Left hindlimb (tissue), 1 donor: ENCODE measurements at places on chromosomes 2 and 18.

DNA sequence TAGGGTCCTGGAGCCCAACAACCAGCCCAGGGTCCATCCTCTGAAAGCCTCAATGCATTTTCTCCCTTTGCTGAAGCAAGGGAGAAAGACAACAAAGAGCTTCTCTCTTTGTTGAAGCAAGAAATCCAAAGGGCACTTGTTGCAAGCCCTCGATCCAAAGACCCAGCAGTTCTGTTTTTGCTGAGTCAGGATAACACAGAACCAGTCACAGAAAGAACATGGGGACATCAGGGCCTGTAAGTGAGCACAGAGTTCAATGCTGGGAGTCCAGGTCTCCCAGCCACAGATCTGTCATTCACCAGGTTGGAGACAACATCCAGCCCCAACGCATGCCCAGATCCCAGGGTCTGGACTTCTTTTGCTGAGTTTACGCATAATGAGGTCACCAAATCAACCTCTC, 315.8 kb upstream of the KLHL29 start:
- no peak for DNase-seq

GRCh38 chr18:58024139-58024538, 19.9 kb upstream of the NEDD4L start:
- DNase-seq: no peak

GRCh38 chr2:16554060-16554583, 111.5 kb downstream of the CYRIA start:
- no peak for DNase-seq

GRCh38 chr2:102983786-102984185, 222.0 kb downstream of the TMEM182 start:
- DNase-seq: no peak

GRCh38 chr2:60433018-60433596, 120.3 kb downstream of the BCL11A start:
- DNase-seq: no peak

DNA sequence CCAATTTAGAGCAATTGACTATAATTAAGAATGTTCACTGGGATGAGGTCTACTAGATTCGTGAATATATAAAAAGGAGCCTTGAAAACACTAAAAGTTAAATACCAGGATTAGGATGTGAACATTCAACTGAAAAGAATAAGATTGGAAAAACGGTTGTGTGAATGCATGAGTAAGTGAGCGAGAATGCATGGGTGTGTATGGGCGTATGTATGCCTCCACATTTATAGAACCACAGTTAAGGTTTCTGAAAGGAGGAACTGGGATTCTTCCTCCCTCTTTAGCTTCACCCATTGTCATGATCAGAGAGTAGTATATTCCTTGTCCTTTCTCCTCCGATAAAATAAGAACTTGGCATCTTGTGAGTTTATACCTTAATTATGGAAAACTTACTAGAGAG, 151.1 kb upstream of the UBE2E3 start:
- DNase-seq: no peak

GRCh38 chr2:67641312-67642045, 244.3 kb downstream of the ETAA1 start:
- DNase-seq: no peak

GRCh38 chr18:39232490-39232889, 1666.9 kb upstream of the CELF4 start:
- no peak for DNase-seq

DNA sequence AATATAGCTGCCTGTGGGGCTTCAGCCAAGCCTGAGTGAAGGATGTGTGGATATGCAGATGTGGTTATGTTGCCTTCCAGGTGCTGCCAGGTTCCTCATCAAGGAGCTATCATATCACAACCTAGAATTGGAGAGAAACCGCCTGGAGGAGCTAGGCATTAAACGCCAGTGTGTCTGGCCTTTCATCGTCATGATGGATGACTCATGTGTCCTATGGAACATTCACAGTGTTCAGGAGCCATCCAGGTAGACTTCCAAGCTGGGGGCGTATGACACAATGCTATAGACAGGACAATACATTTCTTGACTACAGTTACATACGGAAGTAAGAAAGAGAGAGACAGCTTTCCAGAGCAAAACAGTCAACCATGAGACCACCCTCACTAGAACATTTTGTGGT, 86.8 kb downstream of the ESCO1 start:
- no peak for DNase-seq

DNA sequence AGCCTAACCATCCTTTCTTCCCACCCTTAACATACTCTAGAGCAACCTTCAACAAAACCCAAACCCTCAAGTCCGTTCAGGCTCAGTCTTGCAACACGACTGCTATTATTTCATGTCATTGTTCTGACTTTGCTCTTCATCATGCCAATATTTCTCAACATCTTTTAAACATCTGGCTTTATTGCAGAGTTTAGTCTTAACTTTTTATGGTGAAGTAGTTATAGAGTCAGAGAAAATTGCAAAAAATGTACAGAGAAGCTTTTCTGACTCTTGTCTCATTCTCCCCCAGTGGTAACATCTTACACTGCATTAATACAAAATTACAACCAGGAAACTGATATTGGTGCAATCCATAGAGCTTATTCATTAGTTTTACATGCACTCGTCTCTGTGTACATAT, 3.9 kb downstream of the MARCO start:
- DNase-seq: no peak

- DNase-seq: no peak
These were observed 246.6 kb downstream of the EIPR1 start for GRCh38 chr2:3130889-3131635.

- no peak for DNase-seq
These were observed 289.6 kb downstream of the PARD3B start for GRCh38 chr2:204834716-204835384.

DNA sequence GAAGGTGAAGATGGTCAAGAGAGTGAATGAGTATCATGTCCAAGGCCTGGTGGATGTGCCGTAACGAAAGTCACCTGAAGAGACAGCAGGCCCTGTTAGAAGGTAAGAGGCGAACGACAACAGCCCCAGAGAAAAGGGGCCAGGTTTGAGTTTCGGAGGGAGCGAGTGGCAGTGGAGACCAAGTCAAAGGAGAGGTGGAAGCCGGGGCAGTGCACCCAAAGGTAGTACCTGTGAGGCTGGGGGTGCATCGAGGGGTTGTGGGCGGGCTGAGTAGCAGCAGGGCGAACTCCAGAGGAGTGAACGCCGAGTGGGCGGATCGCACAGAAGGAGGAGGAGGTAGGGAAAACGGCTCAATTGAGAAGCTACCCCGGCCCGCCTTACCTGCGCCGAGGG, 358 bp downstream of the USP37 start:
- no peak for DNase-seq

- no peak for DNase-seq
These were observed 155.1 kb upstream of the RASGRP3 start for GRCh38 chr2:33321236-33321771.

- DNase-seq: no peak
These were observed 14.5 kb downstream of the ZNF638 start for GRCh38 chr2:71346065-71346464.

DNA sequence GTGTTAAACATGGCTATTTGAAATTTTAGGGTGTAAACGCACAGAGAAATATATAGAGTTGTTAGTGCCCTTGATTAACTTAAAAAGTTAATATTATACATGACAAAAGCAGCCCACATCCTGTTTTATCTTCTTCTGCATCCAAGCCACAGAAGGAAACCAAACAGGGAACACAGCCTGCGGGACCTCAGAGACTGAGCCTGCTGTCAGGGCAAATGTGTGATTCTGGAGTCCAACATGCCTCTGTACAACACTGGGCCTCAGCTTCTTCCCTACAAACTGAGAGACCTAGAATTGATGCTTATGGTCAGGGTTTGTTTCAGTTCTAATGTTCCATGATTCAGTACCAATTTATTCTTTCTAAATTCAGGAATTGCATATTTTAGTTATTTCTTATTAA, 404.7 kb downstream of the FBXO15 start:
- DNase-seq: no peak

DNA sequence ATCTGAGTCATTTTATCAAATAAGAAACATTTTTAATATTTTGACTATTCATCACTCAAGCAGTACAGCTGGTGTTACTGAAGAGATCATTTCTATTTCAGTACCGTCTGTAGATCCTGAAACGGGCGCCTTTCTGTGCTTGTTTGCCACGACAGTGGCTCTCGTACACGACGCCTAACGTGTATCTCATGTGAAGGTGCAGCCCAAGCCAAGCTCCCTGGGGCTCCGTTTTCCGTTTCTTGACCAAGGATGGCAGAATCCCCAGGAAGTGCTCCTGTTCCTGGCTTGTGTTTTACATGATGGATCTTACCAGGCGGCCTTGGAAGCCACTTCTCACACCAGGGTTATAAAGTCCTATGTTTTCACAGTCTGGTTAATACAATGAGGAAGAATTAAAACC, 320.6 kb downstream of the GBX2 start:
- no peak for DNase-seq

GRCh38 chr2:62054916-62055450, 140.9 kb upstream of the B3GNT2 start:
- no peak for DNase-seq

DNA sequence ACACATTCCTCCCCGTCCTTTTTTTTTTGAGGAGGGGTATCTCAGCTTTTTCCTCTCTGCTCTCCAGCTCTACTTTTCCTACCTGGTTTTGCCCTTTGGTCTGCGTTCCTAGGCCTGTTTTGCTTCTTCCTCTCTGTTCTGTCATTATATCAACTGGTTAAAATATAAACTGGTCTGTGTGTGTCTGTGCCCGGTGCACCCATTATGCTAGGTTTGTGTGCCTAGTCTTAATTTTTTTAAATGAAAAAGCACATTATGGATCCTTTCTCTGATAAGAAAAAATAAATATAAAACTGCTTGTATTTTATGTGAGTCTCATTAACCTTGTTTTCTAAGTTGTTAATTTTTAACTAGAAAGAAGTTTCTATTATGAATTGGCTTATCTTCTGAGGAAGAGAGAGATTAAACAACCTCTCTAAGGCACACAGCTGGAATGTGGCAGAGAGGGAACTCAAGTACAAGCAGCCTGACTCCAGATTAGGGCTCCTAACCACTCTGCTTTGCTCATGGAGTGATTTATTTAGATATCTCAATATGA, 17.4 kb downstream of the SLC38A11 start:
- no peak for DNase-seq

DNA sequence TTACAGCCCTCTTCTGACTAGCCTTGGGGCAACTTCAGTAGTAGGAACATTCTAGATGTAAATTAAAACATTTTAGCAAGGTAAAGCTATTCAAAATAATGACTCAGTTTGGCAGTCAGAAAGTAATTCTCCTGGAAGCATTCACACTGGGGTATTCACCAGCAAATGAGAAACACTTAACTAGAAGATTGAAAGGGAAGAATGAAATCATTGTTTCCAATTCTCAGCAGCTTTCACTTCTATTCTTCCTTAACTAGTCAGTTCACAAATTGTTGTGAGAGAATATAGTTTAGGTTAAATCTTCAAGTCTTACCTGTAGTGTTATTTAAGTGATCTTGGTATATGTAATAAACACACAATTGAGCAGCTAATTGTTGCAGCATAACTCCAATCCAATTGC, 1135.6 kb upstream of the FAM98A start:
- no peak for DNase-seq

GRCh38 chr2:156399224-156399949, 36.8 kb upstream of the GPD2 start:
- DNase-seq: no peak

DNA sequence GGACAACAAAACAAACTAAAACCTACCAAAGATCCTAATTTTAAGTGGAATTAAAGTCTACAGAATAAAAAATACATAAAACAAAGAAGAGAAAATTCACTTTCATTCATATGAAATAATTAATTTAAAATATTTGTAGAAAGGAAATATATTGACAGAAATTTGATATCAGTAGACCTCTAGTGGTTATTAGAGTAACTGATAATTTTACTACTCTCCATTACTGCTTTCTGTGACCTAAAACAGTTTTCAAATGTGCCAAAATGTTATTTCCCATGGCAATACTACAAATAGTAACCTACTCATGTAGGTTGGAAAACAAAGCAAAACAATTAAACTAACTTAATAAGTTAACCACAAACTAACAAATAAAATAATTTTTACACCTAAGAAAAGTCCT, 147.1 kb downstream of the NOL4 start:
- no peak for DNase-seq

- DNase-seq: no peak
These were observed 16.6 kb downstream of the INPP5D start for GRCh38 chr2:233076749-233077148.

DNA sequence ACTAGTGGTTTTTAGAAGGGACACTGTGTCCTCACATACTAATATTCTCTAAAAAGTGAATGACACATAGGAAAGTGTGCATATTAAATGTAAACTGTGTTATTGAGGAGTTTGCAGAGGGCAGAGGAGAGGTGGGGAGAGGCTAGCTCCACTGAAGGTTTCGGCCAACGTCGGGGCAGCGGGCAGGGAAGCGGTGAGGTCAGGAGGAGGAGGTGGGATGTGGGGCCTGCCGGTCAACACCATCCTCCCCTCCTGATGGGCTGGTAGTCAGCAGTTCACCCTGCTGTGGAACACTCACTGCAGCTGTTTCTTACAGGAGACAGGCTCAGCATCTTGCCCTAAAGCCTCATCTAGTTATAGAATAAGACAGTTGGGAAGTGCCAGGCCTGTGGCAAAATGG, 74.2 kb downstream of the ARHGEF4 start:
- no peak for DNase-seq

DNA sequence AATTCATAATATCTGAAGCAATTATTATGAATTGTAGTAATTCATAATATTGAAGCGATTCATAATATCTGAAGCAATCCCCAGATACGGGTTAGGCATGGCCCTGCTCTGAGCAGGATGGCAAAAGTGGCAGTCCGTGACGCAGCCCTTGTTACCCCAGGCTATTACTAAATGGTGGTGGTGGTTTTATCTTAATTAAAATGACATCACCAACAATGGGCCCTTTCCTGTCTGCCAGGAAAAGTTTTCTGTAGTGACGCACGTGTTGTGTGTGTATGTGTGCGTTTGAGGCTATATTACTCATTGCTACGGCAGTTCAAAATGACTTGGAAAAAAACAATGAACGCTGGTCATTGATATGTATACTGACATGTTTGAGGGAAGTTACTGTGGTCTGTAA, 10.6 kb upstream of the MOCOS start:
- no peak for DNase-seq

DNA sequence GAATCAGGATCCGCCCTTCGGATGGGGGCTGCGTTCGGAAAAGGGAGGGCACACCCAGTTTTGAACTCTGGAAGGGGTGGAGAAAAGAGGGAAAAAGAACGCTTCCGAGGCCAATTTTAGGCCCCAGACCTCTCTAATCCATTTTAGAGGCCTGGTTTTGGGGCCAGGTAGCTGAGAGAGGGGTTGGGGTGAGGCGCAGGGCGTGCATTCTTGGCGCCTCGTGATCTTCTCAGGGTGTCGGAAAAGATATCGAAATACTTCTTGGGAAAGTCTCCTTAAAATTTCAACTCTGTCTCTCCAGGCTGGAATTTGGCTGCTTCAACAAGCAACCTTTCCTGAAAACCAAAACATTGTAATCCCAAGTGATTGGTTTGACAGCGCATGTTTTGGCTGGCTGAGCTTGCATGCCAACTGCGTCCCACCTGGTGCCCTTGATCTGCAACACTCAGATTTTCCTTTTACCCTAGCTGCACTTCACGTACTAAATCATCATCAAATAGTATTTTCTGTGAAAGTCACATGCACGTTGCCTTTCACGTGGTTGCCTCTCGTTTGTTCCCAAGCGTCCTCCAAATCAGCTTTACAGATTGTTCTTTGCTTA, 864 bp upstream of the XPO1 start:
- no peak for DNase-seq
